ENCODE measurements at places on chromosomes 13 and 19.

DNA sequence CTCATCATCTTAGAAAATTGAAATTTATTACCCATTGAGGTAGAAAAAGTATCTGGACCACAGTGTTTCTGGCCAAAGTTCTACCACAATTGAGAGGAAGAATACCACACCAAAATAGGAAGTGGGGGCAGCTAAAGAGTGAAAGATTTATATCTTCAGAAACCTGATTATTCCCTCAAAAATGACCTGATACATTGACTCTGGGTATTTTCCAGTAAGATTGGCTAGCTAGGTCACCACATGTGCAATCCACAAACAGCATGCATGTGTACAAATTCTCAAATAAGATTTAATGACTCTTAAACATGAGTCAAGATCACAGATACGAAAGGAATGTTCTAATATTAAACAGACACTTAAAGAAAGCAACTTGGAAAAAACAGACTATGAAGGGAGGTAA lies 1516.2 kb upstream of the PCDH20 start:
- DNase-seq, result no peak

DNA sequence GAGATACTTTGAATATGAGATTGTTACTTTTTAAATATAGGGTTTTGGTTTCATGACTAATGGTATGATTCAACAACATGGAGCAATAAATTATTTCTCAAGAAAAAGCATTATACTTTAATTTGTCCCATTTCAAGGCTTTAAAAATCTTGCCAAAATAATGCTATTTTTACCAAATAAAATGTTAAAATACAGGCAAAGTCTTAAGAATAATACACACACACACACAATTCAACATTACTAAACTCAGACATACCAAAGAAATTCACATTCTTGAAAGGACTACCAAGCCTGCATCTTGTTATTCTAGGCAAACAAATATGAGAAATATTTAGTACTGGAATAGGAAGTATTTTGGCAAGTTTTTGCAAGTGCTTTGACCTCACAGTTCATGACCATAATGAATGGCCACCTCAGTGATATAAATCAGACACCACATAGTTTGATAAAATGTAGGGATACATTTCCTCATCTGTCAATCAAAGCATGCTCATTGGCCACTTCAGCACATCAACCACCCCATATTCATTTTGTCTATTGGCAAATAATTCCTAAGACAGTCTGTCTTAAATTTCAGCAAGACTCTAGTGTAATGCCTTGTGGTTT lies 107.2 kb downstream of the NALCN start:
- DNase-seq, result no peak

- DNase-seq, result peak; percentile 36
These were observed 4.5 kb downstream of the ATP4B start for GRCh38 chr13:113653264-113654174.

GRCh38 chr19:23913931-23914330 lies 755 bp upstream of the ZNF726 start:
- no peak for DNase-seq

GRCh38 chr13:99854366-99854765 lies 117.2 kb downstream of the ZIC5 start:
- DNase-seq, result no peak

DNA sequence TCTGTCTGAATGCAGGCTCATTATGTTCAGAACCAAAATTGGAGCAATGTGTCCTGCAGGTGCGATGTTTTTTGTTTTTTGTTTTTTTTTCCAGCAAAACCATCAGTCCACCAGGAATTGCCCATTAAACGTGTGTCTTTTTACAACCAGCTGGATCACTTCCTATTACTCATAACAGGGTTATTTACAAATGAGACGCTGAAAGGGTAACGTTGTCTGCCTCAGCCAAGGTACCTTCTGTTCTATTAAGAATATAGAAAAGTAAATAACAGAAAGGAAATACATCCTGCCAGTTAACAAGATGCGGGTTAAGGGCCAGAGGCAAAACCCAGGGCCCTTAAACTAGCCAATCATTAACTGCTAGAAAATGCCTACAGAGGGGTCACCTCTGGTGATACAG lies 590.4 kb downstream of the TBC1D4 start:
- peak; percentile 15 for DNase-seq

DNA sequence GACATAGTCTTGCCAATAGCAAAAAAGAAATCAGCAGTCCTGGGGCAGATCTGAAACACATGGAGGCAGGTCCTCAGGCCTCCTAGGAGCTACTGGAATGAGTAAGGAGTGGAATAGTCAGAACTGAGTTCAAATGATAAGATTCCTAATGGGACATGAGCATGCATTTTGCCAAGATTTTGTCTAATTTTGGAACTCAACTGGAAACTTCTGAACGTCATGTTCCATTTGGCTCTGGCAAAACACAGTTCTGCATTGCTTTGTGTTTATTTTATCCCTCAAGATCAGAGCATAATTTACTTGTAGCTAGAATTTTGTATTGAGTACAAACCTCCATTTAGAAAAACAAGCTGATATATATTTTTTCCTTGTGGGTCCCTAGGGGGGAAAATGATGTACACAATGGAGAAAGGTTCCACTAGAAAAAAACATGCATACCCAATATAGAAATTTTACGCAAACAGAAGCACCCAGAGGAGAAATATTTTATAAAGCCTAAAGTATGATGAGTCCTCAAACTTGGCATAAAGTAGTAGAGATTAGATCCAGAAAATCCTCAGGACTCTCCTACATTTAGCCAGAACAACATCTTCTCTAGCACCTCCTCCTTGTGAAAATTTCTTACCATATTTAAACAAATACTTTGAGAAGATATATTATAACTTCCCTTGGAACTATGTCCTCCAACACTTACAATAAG lies 149.0 kb upstream of the SERP2 start:
- DNase-seq, result no peak

DNA sequence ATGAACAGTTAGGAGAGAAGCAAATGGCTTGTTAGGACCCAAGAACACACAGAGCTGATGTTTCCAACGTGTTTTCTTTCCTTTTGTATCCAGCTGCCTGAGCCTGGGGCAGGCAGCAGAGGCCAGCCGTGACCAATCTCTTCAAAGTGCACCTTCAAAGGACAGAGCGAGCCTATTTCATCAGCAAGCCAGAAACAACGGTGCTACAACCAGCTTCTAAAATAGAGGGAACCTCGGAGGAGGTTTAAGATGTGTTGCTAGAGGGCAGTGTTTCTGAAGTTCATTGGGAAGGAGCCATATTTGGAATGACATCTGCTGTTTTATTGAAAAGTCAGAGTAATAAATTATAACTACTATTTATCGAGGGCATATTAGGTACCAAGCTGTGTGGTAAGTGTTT lies 56.2 kb upstream of the RFC3 start:
- peak; percentile 78 for DNase-seq

- DNase-seq, result no peak
These were observed 242.6 kb upstream of the RFC3 start for GRCh38 chr13:33575378-33575777.

- DNase-seq, result no peak
These were observed 186.4 kb upstream of the KL start for GRCh38 chr13:32829676-32830335.

GRCh38 chr19:46620716-46621115 lies 4.2 kb downstream of the PTGIR start:
- no peak for DNase-seq

GRCh38 chr19:7982651-7983099 lies 22.8 kb downstream of the ELAVL1 start:
- DNase-seq, result no peak

GRCh38 chr13:35716729-35717128 lies 240.2 kb upstream of the MAB21L1 start:
- DNase-seq, result no peak

DNA sequence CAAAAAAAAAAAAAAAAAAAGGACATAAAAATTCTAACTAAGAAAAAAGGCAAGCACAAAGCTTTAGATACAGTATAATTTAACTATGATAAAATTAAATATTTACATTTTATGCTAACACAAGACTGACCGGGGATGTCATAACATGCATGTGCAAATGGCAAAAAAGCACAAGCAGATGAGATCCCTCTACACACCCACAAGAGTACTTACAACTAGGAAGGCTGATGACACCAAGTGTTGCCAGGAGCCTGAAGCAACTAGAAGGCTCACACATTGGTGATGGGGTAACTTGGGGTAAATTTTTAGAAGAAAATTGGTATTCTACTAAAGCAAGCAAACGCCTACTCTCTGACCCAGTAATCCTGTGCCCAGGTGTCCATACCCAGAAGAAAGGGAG lies 6.7 kb downstream of the PCID2 start:
- DNase-seq, result no peak

DNA sequence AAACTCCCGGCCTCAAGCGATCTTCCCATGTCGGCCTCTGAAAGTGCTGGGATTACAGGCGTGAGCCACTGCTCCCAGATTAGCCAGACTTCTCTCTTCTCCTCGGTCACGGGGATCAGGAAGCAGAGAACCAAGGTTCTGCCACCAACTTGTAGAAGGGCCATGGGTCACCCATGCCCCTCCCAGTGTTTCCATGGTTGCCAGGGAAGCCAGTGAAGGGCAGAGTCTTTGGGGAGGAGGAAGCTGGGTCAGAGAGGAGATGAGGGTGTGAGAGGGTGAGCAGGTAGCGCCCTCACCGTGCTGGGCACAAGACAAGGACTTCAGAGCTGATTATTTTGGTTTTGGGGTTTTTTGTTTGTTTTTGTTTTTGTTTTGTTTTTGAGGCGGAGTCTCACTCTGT lies 77.1 kb downstream of the GNG7 start:
- no peak for DNase-seq

- DNase-seq, result no peak
These were observed 48.0 kb upstream of the TPP2 start for GRCh38 chr13:102548811-102549210.

GRCh38 chr13:94205896-94206295 lies 273.6 kb downstream of the DCT start:
- no peak for DNase-seq

DNA sequence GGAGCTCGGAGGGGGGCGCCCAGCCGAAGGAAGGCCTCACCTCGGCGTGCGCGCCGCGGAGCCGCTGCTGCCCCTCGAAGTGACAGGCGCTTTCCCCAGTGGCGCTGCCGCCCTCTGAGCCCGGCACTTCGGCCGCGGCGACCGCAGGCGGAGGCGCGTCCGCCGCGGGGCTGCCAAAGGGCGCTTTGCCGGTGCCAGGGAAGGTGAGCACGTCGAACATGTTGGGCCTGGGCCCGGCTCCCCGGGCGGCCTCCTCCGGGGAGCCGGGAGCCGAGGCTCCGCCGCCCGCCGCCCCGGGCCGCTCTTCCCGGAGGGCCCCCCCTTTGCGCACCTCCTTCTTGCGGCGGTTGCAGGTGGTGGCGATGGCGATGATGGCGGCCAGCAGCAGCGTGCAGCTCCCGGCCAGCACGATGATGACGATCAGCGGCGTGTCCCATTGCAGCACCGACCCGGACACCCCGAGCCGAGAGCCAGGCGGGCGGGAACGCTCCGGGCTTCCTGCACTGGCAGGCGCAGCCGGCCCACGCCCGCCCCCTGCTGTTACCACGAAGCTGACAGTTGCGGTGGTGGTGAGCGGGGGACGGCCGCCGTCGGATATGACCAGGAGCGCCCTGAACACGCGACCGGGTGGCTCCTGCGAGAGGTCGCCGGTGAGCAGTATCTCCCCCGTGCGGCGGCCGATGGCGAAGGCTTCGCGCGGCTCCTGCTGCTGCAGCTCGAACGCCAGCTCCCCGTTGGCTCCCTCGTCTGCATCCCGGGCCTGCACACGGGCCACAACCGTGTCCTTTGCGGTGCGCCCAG lies 2.5 kb downstream of the PCDH8 start:
- no peak for DNase-seq

DNA sequence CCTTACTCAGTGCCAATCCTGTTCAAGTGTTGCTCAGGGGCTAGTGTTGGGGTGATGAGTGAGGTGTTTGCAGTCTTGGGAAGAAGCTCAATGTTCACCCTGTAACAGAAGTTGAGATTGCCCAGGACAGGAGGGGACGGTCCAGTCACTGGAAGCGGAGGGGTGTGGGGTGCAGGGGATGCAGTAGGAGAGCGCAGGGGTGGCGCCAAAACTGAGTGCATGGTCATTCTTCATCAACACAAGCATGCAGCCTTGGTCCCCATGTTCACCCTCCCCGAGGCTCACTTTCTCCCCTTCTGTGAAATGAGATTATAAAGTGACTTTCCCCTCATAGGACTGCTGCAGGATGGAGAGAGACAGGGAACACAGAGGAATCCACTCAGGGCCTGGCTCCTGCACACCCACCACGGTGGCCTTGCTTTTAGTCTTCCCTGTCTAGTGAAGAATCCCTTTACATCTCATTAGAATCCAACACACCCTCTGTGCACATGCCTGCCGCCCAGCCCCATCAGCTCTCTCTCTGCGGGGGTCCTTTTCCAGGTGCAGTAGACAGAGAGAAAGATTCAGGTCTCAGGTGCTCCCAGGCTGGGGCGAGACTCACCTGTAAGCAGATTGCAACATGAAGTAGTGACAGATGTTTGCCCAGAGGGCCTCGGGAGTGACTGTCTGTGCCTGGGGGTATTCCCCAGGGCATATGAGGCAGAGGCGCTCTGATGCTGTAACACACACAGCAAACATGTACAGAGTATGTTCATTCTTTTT lies 93.2 kb downstream of the TSHZ3 start:
- no peak for DNase-seq

DNA sequence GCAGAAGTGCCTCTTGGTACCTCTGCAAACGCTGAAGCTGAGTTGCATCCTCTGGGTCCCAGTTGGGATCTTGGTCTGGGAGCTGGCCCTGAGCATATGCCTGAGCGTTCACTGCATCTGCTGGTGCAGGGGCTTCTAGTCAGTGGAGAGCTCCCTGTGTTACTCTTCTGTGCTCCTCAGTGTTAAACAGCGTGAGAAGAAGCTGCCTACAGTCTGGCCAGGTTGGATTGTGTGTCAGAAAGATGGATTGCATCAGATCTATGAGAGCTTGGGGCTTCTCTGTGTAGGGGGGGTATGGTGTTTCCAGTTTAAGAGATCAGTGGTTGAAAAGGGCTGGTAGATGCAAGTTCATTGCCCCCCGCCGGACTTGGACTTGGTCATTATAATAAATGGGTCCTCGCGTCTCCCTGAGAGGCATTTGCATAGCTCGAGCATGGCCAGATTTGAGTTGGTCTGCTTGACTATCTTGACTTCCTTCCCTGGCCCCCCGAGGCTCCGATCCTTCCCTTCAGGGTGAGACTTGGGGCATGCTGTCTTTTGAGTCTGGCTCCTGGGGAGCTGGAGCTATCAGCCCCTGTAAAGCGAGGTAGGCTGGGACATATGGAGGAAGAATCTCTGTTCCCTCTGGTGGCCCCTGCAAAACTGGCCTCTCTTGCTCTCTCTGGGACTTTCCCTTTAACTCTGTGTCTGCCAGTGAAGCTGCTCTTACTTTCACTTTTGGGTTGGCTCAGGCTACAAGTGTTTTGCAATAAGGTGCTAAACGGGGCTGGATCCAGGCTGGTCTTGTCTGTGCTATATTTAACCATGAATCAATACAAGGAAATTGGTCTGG lies 52.9 kb downstream of the OR10H4 start:
- no peak for DNase-seq

All from SHP77 treated with DMSO at 0.1 percent for 48 hours (cell line).